ENCODE measurements at places on chromosomes 6 and 20. TPM values are rescaled to one million over a fixed set of nuclear protein-coding genes. Genes with fewer than 3 reads are reported as not detected.

The EDN3 gene
- 12.1 TPM for total RNA-seq

The PDSS2 gene
- 13.5 TPM for total RNA-seq

The PCK1 gene
- 29.3 TPM for total RNA-seq

- no peak overlapping the region for H3K4me3 ChIP-seq
- no peaks in the 10 kb centered on the region for H3K27me3 ChIP-seq
- no peaks in the 10 kb centered on the region for H3K4me1 ChIP-seq
- no peak for DNase-seq
- no peaks in the 10 kb centered on the region for H3K36me3 ChIP-seq
These were observed 112.3 kb upstream of the ESR1 start for GRCh38 chr6:151695156-151695555.

DNA sequence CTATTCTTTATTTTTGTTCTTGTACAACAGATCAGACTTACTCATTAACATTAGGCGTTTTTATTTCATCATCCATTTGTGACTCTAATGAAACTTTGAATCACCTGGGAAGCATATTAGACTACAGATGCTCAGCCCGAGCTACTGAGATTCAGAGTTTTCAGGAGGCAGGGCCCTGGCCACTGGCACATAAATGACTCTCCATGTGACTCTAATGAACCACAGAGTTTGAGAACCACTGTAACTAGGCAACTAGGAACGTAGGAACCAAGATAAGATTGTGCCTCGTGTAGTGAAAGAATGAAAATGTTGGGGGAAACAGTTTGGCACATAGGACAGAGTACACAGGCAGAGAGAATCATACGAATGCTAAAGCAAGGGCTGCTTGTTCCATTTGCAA is 405.9 kb upstream of the BTBD3 start:
- no peaks in the 10 kb centered on the region for H3K36me3 ChIP-seq
- H3K4me1 ChIP-seq: no peaks in the 10 kb centered on the region
- no peak for DNase-seq
- H3K4me3 ChIP-seq: no peak overlapping the region
- no peak overlapping the region for H3K27ac ChIP-seq

- no peak overlapping the region for H3K27ac ChIP-seq
- no peaks in the 10 kb centered on the region for H3K4me1 ChIP-seq
- H3K27me3 ChIP-seq: no peaks in the 10 kb centered on the region
- no peak for DNase-seq
These were observed 510.3 kb downstream of the KIF16B start for GRCh38 chr20:16062661-16063581.

DNA sequence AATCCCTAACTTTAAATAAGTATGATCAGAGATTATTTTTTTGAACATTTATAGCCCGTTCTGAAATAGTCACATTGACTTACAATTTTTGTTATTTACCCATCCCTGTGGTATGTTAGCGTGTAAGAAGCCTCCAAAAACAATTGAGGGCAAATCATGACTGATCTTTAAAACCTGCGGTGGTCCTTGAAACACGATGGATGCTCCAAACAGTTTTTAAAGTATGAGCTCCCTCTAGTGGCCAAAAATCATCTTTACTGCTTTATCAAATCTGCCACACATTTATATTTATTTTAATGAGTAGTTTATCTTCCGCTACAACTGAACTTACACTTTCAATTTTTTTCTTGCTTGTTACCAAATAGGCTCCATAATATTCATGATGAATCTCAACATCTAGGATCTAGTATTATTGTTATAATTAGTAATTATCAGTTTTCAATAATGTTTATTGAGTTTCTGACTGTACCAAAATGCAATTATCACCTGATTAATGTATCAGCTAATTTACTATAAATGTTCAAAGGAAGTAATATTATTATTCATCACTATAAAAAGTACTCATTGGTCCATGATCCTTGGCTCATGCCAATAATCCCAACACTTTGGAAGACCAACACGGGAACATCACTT is 52.2 kb downstream of the MARCKS start:
- no peaks in the 10 kb centered on the region for H3K4me1 ChIP-seq
- H3K4me3 ChIP-seq: no peak overlapping the region
- H3K27ac ChIP-seq: no peak overlapping the region

DNA sequence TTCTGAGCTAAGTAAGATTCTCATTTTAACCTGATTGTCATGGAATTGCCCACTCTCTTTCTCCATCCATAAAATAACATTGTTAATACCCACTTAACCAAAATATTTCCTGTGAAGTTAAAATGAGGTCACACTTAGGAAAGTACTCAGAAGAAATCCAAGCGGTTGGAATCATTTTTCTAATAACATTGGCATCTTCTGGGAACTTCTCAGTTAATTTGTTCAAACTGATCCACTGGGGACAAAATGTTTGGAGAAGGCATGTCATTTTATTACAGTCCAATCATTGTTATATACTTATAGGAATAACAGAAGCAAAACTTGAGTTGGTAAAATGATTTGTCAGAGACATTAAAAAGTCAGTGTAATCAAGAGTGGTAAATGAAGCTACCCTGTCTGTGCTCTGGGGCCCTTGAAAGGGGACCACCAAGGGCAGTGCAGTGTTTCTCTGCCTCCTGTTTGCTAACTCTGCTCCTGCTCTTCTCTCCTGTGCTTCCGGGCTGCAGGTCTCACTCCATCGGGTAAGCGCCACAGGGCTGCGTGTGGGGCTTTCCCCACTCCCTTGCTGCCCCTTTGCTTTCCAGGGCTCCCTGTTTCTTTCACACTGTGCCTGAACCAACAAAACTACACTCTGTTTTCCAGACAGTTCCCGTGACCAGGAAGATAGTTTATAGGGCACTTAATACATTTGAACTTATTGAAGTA is 50.1 kb downstream of the HDDC2 start:
- no peaks in the 10 kb centered on the region for H3K27me3 ChIP-seq
- no peak overlapping the region for H3K27ac ChIP-seq
- no peaks in the 10 kb centered on the region for H3K4me1 ChIP-seq
- no peak for DNase-seq
